ENCODE measurements at places on chromosomes 11 and 22.

- no peak for DNase-seq
Observed at GRCh38 chr11:68569357-68569756, 108.8 kb downstream of the PPP6R3 start.

DNA sequence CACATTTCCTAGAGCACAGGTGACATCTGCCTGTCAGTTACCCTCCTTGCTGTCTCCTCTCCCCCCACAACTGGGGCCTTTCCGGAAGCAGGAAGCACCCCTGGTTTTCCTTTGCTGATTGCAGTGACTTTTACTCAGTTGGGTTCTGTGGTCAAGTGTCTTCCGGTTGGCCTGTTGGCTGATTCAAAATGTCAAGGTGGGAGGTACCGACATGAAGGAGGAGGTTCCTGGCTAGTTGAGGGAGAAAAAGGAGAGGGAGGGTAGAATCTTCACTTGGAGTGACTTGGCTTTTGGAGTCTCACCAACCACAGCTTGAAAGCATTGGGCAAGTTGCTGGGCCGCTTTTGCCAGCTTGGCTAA lies 9.3 kb upstream of the ADAMTS15 start:
- no peak for DNase-seq

GRCh38 chr11:130070109-130070845 lies 583 bp downstream of the APLP2 start:
- peak; percentile 20 for DNase-seq

- no peak for DNase-seq
Observed at GRCh38 chr11:91394727-91395414, 829.7 kb upstream of the FAT3 start.

DNA sequence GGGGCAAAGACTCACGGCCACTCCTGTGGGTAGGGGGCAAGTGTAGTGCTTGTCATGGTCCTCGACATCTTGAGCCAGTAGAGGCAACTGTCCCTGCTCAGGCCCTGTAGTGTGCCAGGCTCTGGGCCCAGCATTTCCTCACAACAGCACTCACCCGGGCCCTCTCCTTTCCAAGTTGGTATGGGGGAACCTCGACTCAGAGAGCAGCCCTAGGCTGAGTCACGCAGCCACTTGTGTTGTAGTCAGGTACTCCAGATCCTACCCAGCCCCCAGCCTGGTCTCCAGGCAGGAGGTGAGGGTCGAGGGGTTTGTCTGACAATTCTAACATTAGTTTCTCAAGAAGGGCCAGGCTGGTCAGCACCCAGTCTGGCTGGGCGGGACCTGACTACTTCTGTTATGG lies 4.1 kb downstream of the RELT start:
- no peak for DNase-seq

DNA sequence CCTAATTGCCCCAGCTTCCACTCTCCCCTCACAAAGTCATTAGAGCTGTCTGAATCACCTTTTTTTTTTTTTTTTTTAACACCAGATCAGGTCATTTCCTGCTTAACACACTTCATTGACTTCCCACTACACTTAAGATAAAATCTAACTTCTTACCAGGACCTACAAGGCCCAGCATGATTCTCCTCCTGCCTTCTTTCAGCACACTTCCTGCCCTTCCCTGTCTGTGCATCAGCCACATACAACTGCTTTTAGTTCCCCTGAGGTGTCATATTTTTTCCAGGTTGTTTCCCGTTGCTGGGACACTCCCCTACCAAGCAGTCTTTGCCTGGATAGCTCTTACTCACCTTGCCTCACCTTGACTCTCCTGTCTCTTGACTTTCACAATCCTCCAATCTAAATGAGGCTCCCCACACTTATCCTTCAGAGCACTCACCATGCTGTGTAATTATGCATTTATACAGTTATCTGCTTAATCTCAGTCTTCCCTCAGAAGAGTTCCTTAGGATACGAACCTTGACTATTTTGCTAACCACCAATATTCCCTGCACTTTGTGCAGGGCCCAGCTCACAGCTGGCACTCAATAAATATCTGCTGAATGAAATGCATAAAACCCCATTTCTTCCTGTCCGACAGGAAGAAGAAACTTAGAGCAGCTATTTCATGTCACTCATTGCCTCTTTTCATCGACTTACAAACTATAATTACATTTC lies 96.6 kb upstream of the AKIP1 start:
- DNase-seq: no peak

GRCh38 chr11:59625703-59626102 lies 10.1 kb upstream of the OSBP start:
- DNase-seq: no peak

GRCh38 chr11:13772223-13773046 lies 104.0 kb downstream of the FAR1 start:
- DNase-seq: peak; percentile 48

DNA sequence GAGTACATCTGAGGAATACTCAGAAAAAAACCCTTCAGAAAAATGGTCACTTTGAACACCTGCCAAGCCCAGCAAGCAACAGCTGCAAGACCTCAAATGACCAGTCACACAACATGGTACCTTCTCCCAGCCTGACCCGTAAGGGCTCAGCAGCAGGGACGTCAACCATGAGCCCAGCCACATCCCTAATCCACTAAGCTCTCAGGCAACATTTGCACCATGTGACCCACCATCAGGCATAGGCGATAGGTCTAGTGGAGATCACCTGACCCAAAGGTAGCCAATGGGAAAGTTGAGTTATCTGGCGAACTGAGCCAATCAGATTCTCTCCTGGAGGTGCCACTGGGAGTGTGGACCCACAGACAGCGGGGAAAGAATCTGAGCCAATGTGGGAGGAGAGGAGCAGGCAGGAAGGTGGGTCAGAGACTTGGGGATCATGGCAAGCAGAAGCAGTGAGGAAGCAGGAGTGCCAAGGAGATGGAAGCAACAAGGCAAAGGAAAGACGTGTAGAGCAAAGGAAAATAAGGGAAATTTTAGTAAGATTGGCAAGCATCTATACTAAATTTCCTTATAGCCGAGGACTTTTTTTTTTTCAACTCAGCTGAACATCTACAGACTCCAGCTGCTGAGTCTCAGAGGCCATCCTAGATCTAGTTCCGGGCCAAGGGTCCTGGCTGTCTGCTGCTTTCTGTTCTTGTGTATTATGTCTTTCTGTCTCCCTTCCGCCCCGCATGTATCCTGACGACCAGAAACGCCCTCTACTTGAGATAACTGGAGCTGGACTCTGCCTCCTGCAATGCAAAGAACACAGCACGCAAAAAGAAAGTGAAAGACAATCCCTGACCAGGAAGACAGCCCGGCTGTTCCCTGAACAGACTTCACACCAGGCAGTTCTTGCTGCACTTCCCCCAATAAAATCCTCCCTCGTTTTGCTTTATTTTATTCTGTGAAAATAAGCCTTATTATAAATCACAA lies 11.0 kb upstream of the PLAAT2 start:
- DNase-seq: peak; percentile 8

- DNase-seq: no peak
Observed at GRCh38 chr11:96340555-96340885, 2.5 kb downstream of the MAML2 start.

GRCh38 chr11:28963187-28963586 lies 855.0 kb downstream of the METTL15 start:
- DNase-seq: no peak

DNA sequence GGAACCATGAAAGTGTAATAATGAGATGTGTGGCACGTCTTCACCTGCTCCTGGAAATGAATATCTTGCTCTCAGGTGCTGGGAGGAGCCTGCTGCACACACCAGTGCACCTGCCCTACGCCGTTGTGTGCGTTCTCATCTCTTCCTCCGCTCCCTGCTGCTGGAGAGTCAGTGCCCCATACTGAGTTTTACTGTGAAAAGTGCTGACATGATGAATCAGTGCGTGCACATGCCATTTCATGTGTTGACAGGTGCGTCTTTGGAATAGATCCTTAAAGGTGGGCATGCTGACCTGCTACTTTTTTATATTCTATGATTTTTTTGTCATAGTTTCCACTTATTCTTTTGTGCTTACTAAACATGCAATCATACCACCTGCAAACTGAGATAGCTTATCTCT lies 1015.8 kb downstream of the BRD1 start:
- no peak for DNase-seq

- no peak for DNase-seq
Observed at GRCh38 chr11:115241899-115242298, 262.3 kb downstream of the CADM1 start.

DNA sequence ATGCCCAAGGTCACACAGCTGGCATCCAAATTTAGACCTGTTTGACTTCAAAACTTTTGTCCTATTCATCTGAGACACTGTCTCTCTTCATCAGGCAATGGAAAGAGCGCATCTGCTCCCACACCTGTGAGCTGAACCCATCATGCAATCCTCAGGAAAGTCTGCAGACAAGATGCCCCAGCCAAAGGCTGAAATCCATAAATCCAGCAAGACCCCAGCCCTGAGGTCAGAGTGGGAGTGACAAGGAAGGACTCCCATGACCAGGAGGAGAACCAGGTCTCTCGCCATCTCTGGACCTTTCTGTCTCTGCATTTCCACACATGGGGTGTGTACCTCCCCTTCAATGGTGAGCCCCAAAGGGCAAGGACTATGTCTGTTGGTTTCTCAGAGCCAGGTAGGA lies 83.6 kb upstream of the HMGXB4 start:
- no peak for DNase-seq

DNA sequence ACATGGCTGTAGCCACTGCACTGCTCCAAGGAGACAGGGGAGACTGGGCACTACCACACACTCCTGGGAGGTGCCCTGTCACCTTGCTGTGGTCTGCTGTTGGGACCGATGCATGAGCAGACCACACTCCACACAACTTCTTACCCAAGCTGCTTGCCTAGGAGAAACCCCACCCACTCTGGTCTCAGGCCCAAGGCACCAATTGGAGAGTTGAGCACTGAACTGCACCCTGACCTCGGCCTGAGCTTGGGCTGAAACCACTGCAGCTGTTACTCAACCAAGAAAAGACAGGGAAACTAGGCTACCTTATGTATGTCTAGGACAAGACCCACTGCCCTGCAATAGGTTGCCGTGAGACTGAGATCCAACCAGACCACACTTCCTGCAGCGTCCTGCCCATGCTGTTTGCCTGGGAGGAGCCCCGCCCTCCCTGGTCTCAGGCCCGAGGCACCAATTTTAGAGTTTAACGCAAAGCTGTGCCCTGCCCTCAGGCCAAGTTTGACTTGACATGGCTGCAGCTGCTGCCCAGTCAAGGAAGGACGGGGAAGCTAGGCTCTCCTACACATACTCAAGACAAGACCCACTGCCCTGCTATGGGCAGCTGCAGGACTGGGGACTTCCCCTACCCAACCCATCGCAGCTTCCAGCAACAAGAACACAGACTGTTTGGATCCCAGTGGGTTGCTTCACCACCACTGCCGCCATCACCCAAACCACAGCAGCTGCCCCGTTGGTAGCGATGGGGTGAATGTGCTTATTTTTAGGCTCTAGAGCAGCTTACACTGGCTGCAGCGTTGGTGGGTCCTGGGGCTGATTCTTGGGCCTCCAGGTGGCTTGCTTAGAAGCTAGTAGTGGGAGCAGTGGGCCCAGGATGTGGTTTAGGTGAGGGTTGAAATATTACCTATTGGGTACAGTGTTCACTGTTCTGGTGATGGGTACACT lies 66.8 kb downstream of the BRD1 start:
- no peak for DNase-seq
